Spinal cord (tissue), 10 donors: ENCODE measurements at places on chromosomes 6 and 20.
A peak's percentile ranks its signal among the peaks of the same experiment; 100 is the strongest.

DNA sequence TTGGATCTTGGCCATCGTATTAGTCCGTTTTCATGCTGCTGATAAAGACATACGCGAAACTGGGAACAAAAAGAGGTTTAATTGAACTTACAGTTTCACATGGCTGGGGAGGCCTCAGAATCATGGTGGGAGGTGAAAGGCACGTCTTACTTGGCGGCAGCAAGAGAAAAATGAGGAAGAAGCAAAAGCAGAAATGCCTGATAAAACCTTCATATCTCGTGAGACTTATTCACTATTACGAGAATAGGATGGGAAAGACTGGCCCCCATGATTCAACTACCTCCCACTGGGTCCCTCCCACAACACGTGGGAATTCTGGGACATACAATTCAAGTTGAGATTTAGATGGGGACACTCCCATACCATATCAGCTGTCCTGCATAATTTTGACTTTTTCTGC lies 20.1 kb upstream of the REPS1 start:
- H3K36me3 ChIP-seq = no peaks in the 10 kb centered on the region
- no peak for DNase-seq
- no peaks in the 10 kb centered on the region for H3K27me3 ChIP-seq
- no peaks in the 10 kb centered on the region for H3K4me1 ChIP-seq
- H3K4me3 ChIP-seq = no peak overlapping the region
- no peak overlapping the region for H3K27ac ChIP-seq

- H3K4me1 ChIP-seq = peaks cover 9% of the 10 kb centered on the region
- no peaks in the 10 kb centered on the region for H3K27me3 ChIP-seq
- H3K4me3 ChIP-seq = no peak overlapping the region
- no peaks in the 10 kb centered on the region for H3K36me3 ChIP-seq
- peak overlapping the region; percentile 11 for H3K27ac ChIP-seq
These were observed 14.0 kb downstream of the KIAA1755 start for GRCh38 chr20:38246357-38247165.

- no peaks in the 10 kb centered on the region for H3K36me3 ChIP-seq
- peak overlapping the region; percentile 85 for H3K27ac ChIP-seq
- H3K4me1 ChIP-seq = peaks cover 32% of the 10 kb centered on the region
- H3K27me3 ChIP-seq = no peaks in the 10 kb centered on the region
These were observed 80.3 kb downstream of the BACH2 start for GRCh38 chr6:90216072-90216977.

DNA sequence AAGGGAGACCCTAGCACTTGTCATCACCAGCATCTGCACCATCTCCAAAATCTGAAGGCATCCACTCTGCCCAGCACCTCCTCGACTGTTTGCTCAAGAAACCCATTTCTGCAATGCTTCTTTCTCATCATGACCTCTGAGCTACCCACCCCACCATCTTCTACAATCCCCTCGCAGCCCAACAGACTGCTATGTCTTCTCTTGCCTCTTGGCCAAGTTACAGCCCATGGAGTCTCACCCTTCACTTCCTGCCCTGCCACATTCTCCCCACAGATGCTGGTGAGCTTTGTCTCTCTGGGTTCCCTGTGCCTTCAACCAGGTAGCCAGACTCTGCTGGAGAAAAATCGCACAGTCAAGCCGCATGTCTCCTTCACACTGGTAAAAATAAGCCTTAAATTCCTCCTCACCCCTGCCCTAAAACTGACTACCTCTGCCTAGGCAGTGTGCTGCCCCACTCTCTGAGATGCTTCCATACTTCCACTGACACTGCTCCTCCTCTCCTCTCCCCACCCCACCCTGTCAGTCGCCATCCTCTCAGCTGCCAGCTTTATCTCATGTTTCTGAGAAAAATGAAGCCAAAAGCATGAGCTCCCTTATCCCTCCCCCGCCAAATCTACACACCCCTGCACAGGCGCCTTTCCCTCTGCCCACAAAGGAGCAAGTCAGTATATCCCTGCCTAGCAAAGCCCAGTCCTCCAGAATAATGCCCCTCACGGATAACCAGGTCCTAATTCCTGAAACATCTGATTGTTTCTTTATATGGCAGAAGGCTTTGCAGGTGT lies 2.3 kb upstream of the TXNDC5 start:
- H3K4me1 ChIP-seq = peaks cover 15% of the 10 kb centered on the region
- no peaks in the 10 kb centered on the region for H3K27me3 ChIP-seq
- no peak for DNase-seq
- H3K4me3 ChIP-seq = no peak overlapping the region

DNA sequence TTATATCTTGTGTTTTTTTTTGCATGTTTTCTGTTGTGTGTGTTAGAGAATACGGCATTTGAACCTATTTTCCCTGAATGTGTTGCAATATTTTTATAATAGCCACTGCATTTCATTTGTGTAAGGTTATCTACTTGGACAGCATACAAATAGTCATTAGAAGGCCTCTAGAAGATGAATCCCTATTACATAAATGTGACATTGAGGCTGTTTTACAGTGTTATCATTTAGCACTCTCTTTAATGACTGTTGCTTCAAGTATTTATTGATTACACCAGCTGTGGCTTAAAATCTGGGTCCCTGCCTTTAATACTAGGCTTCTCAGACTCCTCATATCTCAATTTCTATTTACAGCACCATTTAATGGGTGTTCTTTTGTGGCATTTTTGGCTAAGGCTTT lies 465.8 kb downstream of the FRK start:
- DNase-seq = no peak
- H3K27ac ChIP-seq = no peak overlapping the region
- no peaks in the 10 kb centered on the region for H3K36me3 ChIP-seq
- no peaks in the 10 kb centered on the region for H3K27me3 ChIP-seq
- no peak overlapping the region for H3K4me3 ChIP-seq

GRCh38 chr6:18260448-18261106 lies 3.8 kb downstream of the DEK start:
- no peak overlapping the region for H3K27ac ChIP-seq
- peaks cover 7% of the 10 kb centered on the region for H3K4me1 ChIP-seq
- H3K4me3 ChIP-seq = no peak overlapping the region
- H3K27me3 ChIP-seq = no peaks in the 10 kb centered on the region
- no peak for DNase-seq
- H3K36me3 ChIP-seq = peaks cover 16% of the 10 kb centered on the region
